Esophagus squamous epithelium (tissue), 5 donors: ENCODE measurements at places on chromosomes 2 and 18.

- no peaks in the 10 kb centered on the region for H3K27me3 ChIP-seq
- H3K36me3 ChIP-seq, result no peaks in the 10 kb centered on the region
- DNase-seq, result no peak
- no peaks in the 10 kb centered on the region for H3K4me1 ChIP-seq
These were observed 281.1 kb upstream of the REV1 start for GRCh38 chr2:99770876-99771275.

DNA sequence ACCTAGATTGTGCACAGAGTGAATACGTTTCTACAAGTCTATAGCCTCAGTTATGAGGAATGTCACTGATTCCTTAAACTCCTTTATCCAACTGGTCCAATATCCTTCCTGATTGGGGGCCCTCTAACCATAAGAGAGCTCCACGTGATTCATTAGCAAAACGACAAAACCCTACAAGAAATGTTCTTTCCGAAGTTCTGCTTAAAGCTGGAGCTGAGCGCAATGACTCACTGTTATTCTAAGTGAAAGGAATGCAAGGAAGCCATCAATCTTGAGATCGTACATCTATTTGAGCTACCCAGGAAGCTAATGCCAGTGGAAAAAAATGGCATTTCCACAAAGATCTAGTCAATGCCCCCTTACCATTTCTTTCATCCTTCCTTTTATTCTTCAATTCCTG lies 354.9 kb upstream of the CDH20 start:
- DNase-seq, result no peak
- no peaks in the 10 kb centered on the region for H3K36me3 ChIP-seq

- no peak overlapping the region for H3K27ac ChIP-seq
- H3K4me1 ChIP-seq, result peaks cover 12% of the 10 kb centered on the region
- no peak overlapping the region for H3K4me3 ChIP-seq
- H3K27me3 ChIP-seq, result no peaks in the 10 kb centered on the region
- no peak for DNase-seq
These were observed 287.3 kb upstream of the HS6ST1 start for GRCh38 chr2:128605931-128606330.

- no peaks in the 10 kb centered on the region for H3K27me3 ChIP-seq
- H3K4me1 ChIP-seq, result no peaks in the 10 kb centered on the region
- no peak overlapping the region for H3K27ac ChIP-seq
- no peak overlapping the region for H3K4me3 ChIP-seq
- H3K36me3 ChIP-seq, result no peaks in the 10 kb centered on the region
These were observed 97.0 kb upstream of the PAPOLG start for GRCh38 chr2:60659026-60659425.

DNA sequence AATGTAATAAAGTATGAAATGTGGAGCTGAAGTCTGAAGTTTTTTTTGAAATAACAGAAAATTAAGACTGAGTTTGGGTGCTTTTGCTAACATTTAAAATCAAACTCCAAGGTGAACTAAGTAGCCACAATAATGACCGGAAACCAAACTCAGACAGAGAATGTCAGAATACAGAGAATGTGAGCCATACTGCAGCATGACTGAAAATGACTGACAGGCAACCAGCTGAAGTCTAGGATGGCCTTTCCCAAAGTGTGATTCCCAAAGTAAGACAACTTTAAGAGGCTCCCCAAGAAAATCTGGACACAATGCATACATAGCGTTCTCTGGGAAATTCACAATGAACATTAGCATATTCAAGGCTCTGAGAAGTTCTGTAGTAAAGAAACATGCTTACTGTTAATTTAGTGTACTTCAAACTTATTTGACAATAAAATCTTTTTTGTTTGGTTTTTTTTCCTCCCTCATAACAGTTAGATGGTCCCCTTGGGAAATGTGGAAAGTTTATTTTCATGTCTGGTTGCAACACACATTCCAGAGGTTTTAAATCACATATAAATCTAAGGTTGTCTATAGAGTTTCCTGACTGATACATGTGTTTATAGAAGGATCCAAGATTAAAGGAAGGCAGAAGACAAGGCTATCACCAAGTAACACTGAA lies 28.6 kb downstream of the PLA2R1 start:
- no peak overlapping the region for H3K27ac ChIP-seq
- no peaks in the 10 kb centered on the region for H3K36me3 ChIP-seq
- H3K4me1 ChIP-seq, result no peaks in the 10 kb centered on the region

GRCh38 chr2:226179010-226179409 lies 620.6 kb downstream of the IRS1 start:
- no peak overlapping the region for H3K4me3 ChIP-seq
- no peaks in the 10 kb centered on the region for H3K27me3 ChIP-seq
- H3K4me1 ChIP-seq, result no peaks in the 10 kb centered on the region
- H3K36me3 ChIP-seq, result no peaks in the 10 kb centered on the region
- DNase-seq, result no peak
